ENCODE measurements at places on chromosomes 5 and 9.

GRCh38 chr5:95961617-95962474 lies at the start of gene ELL2:
ELL2 (minus strand) TSS chr5:95961851; CDS start chr5:95961721, 130 bp downstream.
- peak; percentile 99 for DNase-seq

GRCh38 chr9:95991326-95991725 lies 115.8 kb downstream of the ERCC6L2 start:
- DNase-seq = no peak

- no peak for DNase-seq
Observed at GRCh38 chr9:88741335-88741734, 206.4 kb downstream of the NXNL2 start.

DNA sequence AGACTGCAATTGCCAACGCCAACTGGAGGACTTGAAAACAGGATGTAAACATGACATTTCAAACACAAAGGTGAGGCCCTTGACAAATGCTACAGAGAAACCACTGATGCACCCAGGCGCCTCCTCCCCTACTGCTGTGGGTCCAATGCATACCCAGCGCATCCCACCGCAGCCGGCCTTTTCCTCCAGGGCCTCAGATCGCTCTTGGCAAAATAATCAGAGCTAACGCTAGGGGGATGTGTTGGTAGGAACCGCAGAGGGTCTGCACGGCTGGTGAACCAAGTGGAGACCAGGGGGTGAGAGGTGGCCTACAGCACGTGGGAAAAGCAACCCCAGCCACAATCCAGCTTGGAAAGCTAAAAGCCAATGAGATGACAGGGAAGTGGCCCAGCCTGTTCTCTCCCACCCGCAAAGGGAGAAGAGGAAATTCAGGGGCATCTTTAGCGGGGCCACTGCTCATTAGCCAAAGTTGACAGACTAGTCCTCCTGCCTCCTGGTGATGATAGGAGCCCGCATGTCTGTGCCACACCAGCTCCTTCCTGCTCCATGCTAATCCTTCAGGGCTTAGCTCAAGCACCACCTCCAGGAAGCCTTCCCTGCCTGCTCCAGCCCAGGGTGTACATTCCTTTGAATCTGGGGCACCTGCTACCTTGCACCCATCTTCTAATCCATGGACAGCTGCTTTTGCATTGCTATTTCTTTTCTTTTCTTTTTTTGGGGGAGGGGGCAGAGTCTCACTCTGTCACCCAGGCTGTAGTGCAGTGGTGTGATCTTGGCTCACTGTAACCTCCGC lies 5.9 kb downstream of the FAM163B start:
- DNase-seq = no peak

- no peak for DNase-seq
Observed at GRCh38 chr9:32319312-32319929, 65.0 kb upstream of the ACO1 start.

GRCh38 chr9:82431121-82431520 lies 442.5 kb downstream of the SPATA31D1 start:
- DNase-seq = no peak

- DNase-seq = no peak
Observed at GRCh38 chr5:175202463-175203068, 241.4 kb downstream of the DRD1 start.

GRCh38 chr9:27561685-27562084 lies 11.6 kb downstream of the C9orf72 start:
- DNase-seq = no peak

DNA sequence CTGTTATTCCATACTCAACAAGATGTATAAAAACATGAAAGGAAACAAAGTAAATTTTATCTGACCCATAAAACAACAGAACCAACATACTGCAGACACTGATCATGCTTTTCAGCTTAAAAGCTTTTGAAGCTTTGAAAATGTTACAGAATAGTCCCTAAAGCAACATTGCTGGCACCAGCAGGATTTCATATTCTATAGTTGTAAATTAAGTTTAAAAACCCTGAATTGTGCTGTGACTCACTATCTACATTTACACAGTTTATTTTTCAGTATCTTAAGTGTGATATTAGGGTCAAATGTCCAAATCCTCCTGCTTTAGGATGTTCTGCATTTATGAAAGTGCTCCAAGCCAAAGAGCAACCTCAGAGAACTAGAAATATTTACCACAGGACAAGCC lies 59.9 kb downstream of the ZFR start:
- no peak for DNase-seq

- no peak for DNase-seq
Observed at GRCh38 chr5:96572864-96573512, 89.2 kb upstream of the CAST start.

GRCh38 chr9:107486674-107487520 lies 2.7 kb downstream of the KLF4 start:
- DNase-seq = no peak

GRCh38 chr5:141879941-141880738 lies 1.9 kb upstream of the PCDH1 start:
- DNase-seq = no peak

DNA sequence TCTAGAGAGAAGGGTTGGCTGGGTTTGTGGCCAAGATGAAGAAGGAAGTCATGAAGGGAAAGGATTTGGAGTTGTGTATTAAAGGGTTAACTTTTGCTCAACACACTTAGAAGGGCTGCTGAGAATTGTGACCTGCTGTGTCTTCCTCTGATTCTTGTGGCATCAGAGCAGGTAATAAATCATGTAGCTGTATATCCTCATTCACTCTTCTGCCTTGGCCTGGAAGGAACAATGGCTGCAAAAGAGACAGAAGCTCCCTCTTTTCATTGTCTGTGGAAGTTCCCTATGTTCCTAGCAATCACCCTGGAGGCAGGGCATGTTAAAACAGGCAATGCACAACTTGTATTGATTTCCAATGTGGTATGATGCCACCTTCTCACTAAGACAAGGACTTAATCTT lies 159.1 kb downstream of the LRRC70 start:
- DNase-seq = no peak

DNA sequence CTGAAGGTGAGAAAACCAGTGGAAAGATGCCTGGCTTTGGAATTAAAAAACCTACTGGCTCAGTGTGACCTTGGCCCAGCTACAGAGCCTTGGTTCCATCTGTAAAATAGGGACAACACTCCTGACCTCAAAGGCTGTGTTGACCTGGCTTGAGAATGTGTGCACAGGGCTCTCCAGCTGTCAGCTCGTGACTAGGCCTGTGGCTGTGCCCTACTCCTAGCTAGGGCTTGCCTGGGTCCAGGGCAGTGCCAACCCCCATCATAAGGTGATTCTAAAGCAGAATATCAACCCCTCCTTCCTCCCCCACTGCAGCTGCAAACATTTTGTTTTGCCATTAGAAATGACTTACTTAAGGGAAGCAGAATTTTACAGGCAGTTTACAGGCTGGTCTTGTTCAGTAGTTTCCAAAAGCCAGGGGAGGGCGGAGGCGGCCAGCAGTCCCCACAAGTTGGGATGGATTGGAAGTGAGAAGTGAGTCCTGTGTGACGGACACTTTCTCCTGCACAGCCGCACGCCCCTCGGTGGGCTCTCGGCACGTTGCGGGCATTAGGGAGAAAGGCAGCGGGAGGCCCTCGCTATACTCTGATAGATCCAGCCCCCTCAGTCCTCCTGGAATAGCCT lies 7.3 kb downstream of the PITX1 start:
- DNase-seq = no peak

DNA sequence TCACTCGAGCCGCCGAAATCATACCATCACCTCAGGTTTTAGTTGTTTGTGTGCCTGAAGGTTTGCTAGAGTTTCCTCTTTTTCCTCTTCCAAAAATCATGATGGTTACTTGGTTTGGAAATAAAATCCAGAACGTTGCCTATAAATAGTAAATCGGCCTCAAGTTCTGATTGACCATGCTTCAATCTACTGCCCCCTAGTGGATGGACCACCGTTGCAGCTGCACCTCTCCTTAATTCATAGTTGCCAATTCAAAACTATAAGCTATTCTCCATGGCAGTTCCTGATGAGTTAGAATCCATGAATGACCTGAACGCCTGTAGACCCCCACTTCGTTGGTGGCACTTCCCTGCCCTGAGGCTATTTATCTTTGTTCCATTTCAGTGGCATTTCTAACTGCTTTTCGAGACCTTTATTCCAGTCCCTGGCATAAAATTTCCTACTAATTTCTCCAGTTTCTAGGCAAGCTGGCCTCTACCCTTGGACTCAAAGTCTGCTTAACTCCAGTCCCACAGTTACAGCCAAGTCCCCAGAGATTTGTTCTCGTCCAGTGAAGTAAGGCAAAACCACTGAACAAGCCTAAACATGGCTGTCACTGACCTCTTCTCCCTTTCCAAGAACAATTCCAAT lies 422.6 kb downstream of the EFNA5 start:
- DNase-seq = no peak

DNA sequence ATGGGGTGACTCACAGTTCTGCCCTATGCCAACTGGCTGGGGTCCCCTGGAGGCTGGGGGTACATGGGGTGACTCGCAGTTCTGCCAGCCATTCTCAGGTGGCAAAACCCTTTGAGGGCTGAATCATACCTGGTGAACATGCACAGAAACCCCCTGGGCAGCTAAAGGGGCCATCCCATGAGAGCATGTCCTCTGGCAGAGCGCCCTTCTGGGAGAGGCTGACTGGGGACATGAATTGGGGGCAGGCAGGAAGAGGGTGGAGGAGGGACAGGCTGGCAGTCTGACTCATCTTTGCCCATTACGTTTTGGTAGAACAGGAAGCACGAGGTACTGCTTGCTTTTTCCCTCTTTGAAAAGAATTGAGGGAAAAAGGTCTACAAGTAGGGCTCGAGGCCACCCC lies 16.7 kb downstream of the TRAF1 start:
- no peak for DNase-seq

GRCh38 chr5:137370096-137371071 lies 128.7 kb downstream of the SPOCK1 start:
- no peak for DNase-seq

- DNase-seq = no peak
Observed at GRCh38 chr5:115666023-115666422, 40.2 kb upstream of the TMED7 start.

GRCh38 chr5:7872517-7873130 lies 3.7 kb downstream of the MTRR start:
- no peak for DNase-seq

GRCh38 chr5:32299059-32299677 lies 13.6 kb downstream of the MTMR12 start:
- no peak for DNase-seq

GRCh38 chr5:145511351-145511750 lies 323.8 kb downstream of the PRELID2 start:
- no peak for DNase-seq

GRCh38 chr9:99573085-99573484 lies 248.6 kb upstream of the NR4A3 start:
- no peak for DNase-seq

GRCh38 chr9:13555989-13556500 lies 276.6 kb upstream of the MPDZ start:
- DNase-seq = no peak

- no peak for DNase-seq
Observed at GRCh38 chr5:172548311-172548731, 92.7 kb upstream of the NEURL1B start.

GRCh38 chr5:173735184-173735583 lies 118.7 kb upstream of the BOD1 start:
- no peak for DNase-seq

DNA sequence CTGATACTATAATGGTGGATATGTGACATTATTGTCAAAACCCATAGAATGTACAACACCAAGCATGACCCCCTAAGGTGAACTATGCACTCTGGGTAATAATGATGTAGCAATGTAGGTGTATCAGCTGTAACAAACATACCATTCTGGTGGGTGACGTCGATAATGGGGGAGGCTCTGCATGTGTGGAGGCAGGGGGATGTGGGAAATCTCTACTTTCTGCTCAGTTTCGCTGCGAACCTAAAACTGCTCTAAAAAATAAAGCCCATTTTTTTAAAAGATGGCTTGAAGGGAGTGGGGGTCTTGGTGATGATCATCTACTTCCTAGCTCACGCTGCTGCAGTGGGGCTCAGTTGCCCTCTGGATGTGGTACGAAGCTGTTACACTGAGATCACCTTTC lies 51.1 kb downstream of the RASGEF1C start:
- DNase-seq = peak; percentile 44

GRCh38 chr5:147445090-147445489 lies 64.8 kb downstream of the DPYSL3 start:
- DNase-seq = no peak

DNA sequence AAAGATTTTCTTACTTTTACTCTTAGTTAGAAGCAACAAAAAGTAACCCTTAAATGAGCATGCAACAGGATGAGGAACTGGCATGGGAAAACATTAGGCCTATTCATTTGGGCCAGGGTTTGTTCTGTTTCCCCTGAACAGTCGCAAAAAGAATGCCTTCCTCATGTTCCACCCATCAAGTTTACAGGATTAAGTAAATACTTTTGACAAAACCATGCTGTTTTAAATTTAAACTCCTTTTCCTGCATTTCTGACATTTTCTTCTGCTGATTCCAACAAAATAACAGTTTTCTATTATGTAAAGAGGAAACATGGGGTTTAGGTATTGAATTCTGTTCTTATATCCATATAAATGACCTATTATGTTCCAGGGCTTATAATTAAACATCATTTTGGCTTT lies 236.6 kb upstream of the ACTBL2 start:
- no peak for DNase-seq

DNA sequence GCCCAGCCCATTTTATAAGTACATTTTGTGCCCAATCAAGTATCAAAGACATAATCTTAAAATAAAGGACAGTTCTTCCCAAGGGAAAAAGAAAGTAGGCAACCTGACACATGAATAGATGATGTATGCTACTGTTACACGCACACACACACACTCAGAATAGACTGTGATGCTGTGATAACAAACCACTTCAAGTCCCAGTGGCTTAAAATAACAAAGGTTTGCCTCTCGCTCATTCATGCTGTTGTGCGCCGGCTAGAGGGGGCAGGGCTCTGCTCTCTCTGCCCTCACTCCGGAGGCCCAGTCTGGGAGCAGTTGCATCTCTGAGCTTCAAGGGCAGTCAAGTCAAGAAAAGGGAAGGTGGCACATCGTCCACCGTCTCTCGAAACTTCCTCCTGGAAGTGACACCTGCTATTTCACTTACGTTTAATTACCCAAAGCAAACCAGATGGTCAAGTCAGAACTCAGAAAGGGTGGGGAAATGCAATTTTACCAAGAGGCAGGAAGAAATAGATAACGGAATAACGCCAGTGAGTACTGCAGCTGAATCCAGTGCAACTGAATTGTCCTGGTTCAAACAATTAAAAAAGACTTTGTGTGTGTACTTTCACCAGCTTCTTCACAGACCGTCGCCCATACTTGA lies 43.3 kb downstream of the ANKRD33B start:
- DNase-seq = peak; percentile 91

GRCh38 chr9:32497921-32498320 lies 28.1 kb downstream of the RIGI start:
- DNase-seq = no peak

DNA sequence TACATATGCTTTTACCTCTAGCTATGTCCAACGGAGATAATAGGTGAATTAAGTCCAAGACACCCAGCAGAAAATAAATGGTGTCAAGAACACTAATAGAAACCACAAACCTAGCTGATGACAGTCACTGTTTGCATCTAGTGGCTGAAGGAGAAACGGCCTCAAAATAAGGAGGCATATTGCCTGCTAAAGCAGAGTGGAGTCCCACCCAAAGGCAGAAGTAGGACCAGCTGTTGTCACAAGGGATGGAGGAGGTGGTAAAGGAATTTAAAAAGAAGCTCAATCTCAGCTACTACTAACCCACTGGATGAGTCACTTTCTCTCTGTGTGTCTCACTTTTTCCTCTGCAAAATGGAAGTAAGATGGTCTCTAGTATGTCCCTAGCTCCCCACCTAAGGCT lies 224.3 kb downstream of the GRIA1 start:
- no peak for DNase-seq
